Activated CD4-positive, alpha-beta T cell treated with anti-CD3 and anti-CD28 coated beads, Interleukin-2, amount 50 U/mL, for 16 hours (primary cell): ENCODE measurements at places on chromosomes 2 and 18.
A peak's percentile ranks its signal among the peaks of the same experiment; 100 is the strongest.

DNA sequence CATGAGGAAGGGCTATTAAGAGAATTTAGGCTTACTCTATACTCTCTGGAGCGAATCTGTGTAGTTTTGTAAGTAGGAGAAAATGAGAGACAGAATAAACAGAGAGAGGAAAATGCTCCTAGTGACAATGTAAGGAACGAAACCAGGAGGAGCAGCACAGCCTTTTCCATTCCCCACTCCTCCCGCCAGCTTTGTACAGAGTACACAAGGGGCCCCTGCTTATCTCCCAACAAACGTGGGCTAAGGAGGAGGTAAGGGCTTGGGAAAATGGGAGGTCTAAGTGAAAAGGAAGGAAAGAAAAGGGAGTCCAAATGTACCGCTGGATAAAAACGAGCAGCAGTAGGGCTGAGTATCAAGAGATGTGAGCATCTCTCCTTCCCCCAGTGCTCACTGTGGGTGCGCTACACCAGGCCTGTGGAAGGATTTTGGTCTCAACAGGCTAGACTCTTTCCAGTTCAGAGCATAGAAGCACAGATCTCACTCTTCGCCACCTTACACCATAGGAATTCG, 12.1 kb upstream of the IHH start:
- DNase-seq = no peak

GRCh38 chr2:182585001-182585400, 131.1 kb upstream of the DNAJC10 start:
- no peak for DNase-seq

GRCh38 chr2:69646714-69647113, 3.2 kb upstream of the AAK1 start:
- DNase-seq = no peak

- no peak for DNase-seq
Measured at GRCh38 chr2:221822416-221822815, 250.3 kb upstream of the EPHA4 start.

DNA sequence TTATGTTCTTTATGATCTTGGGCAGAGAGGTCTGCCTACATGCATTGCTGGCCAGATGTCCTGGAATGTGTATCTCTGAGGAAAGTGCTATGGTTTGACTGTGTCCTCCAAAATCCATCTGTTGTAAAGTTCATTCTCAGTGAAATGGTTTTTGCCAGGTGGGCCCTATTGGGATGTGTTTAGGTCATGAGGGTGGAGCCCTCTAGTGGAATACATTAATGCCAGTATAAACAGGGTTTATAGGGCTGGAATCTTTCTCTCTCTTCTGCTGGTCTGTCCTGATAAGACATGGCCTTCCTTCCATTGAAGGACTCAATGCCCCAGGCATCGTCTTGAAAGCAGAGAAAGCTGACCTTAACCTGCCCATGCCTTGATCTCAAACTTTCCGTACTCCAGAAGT, 258.5 kb downstream of the RPIA start:
- DNase-seq = peak; percentile 3

DNA sequence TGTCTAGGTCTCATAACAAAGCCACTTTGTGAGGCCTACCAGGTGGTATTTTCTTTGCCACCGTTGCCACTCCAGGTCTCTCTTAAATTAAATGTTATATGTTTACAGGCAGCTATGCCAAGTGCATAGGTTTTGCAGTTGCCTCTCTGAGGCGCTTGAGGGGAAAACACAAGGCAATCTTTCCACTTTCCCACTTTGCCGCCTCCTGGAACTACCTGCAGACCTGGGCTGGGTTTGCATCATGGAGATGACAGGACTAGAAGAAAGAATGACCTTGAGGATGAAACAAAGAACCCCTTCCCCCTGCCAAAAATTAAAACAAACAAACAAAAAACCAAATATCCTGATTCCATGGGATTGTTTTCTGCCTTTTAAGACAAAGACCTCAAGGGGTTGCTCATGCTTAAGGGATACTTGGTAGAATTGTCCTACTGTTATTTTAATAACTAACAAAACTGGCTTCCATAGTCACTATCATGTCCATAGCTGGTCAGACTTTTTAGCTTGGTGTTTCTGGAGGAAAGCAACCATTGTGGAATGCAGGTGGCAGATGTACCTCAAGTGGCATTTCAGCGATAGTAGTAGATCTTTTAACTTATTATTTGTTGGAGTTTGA, 159.9 kb downstream of the PRPF40A start:
- DNase-seq = no peak

GRCh38 chr18:46421973-46422551, 235.0 kb downstream of the LOXHD1 start:
- DNase-seq = no peak

DNA sequence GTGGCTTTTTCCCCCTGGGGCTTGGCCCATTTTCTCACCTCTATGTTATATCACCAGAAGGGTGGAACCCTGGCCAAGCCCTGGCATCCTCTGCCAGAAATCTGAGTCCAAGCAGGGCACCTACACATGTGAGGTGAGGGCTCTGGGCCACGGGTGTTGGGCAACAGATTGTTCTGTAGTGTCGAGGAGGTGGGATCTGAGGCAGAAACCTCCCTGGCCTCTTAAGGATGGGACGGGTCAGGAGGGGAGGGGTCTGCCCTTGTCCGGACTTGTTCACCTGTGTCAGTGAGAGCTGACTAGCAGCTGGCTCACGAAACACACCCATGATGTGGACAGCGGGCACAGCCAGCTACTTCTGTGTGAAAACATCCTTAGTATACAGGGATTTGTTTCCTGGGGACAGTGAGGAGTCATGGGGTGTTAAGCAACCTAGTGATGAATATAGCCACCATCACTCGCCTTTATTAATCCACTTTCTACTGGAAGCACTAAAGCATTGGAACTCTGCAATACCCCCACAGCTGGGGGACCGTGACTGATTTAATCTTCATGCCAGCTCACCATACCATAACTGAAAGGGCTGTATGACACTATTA, 35.6 kb downstream of the EPAS1 start:
- DNase-seq = no peak

GRCh38 chr18:26531605-26532298, 16.6 kb downstream of the KCTD1 start:
- no peak for DNase-seq

- DNase-seq = no peak
Measured at GRCh38 chr2:194346193-194346592, 1310.8 kb upstream of the SLC39A10 start.

DNA sequence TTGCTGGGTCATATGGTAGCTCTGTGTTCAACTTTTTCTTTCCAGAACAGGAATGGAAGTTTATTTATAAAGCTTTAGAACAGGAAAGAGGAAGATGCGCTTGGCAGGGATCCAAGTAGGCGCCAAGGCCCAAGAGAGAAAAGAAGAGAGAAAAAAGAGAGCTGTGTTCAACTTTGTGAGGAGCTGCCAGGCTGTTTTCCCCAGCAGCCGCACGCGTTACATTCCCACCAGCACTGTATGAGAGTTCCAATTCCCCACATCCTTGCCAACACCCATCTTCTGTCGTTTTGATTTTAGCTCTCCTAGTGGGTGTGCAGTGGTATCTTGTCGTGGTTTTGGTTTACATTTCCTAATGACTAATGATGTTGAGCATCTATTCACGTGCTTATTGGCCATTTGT, 51.4 kb downstream of the KCNF1 start:
- DNase-seq = no peak

DNA sequence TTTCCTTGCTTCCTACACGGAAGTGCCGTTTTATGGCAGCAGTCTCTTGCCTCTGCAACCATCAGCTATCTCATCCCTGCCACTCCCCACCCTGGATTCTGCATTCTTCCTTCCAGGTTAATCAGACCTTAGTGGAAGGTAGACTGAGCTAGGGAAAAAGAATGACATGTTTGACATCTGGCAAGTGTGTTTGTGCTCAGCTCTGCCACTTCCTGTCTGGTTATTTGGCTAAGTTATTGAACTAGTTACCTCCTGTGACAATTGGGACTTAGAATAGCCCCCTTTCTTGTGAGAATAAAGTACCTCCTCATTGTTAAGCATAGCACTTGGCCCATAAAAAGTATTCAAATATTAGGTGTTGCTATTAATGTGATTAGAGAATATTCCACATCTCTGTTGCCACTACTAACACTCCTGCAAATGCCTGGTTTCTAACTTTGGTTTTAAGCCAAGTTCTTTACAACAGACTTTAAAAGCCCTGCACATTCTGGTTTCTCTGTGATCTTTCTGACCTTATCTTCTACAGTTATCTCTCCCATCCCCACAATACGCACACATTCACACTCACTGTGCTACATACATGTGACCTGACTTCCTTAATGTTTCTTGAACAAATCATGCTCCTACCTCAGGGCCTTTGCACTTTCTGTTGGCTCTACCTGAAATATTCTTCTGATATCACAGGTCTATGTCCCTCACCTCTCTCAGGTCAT, 10.8 kb upstream of the MAPRE2 start:
- no peak for DNase-seq

DNA sequence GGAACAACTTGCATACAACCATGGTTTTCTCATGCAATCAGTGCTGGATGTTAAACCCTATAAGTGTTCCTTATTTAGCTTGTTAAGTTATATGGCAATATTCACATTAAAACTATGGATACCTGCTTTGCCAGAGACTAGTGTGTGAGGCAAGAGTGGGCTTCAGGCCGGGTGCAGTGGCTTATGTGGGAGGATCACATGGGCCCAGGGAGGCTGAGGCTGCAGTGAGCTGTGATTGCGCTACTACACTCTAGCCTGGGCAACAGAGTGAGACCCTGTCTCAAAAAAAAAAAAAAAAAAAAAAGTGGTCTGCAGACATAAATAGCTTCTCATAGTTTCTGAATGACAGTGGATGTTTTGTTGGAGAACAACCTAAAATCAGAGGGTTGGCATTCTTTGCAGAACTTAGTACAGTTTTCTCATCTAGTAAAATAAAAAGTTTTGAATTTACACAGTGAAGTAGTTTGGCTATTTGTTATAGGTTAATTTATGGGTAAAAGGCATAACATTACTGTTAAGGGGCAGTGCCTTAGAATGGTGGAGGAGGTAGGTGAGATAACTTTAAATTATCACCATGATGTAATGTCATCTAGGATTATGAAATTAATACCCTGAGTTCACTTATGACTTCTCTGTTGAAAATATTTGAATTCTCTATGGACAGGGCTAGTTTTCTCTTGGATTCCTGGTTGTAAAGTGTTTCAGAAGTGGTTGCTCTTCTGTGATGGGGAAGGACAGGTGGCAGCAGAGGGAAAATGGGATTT, 5.3 kb downstream of the CERS6 start:
- peak; percentile 8 for DNase-seq

- no peak for DNase-seq
Measured at GRCh38 chr18:36038102-36038663, 29.2 kb downstream of the RPRD1A start.

DNA sequence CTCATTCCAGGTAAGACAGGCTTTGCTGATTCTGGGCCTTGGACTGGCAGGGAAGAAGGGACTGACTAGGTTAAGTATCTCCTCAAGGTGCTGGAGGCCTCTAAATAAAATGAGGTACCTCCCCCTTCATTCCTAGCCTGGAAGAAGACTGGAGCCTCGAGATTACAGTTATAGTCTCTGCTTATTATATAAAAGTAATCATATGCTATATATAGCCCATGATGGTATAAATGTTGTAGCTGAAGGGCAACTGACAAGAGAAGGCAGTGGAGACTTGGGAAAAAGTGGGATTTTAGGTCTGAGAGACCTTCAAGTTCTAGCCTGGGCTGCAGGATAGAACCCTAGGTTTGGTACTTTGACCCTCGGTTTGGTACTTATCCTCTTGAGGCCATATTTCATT, 248.3 kb downstream of the PLCL1 start:
- no peak for DNase-seq

DNA sequence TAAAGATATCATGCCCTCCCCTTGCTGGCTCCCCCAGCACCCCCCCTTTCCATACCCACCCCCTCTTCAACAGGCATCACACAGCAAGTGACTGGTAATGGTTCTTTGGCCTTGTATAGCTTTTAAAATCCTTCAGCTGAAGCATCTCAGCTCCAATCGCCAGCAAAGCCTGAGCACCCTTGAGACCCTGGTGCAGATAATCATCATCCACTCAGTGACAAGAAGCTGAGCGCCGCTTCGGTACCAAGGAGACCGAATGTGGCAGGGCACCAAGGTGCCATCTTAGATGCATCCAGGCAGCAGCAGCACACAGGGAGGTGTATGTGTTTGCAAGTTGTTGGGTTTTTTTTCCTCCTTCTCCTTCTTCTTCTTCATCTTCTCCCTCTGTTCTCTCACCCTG, 232.7 kb downstream of the BCL11A start:
- DNase-seq = no peak

DNA sequence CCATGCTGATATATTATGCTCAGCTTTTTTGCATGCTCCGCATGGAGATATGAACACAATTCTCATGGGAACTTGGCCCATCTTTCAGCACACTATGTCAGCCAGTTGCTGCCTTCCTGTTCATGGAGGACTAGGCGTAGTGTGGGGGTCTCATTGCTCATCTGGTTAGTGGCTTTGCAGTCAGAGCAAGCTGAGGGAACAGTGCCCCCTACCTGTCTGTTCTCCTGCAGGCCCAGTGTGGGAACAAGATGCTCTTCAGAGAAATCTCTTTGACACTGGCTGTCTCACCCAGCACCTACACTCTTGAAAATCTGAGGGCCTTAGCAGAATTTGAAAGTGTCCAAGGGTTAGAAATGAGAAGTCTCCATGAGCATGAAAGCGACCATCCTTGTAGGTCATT, 47.1 kb downstream of the SPTBN1 start:
- peak; percentile 36 for DNase-seq

- no peak for DNase-seq
Measured at GRCh38 chr2:240392948-240393830, 42.3 kb upstream of the GPC1 start.
